ENCODE measurements at places on chromosomes 1 and 21. TPM values are rescaled to one million over a fixed set of nuclear protein-coding genes. Genes with fewer than 3 reads are reported as not detected.

AMPD1 gene
- not detected for total RNA-seq

BNIPL gene
- 0.91 TPM for total RNA-seq

MIXL1 gene
- total RNA-seq = 1.5 TPM

NCAM2 gene
- 0.60 TPM for total RNA-seq

DNA sequence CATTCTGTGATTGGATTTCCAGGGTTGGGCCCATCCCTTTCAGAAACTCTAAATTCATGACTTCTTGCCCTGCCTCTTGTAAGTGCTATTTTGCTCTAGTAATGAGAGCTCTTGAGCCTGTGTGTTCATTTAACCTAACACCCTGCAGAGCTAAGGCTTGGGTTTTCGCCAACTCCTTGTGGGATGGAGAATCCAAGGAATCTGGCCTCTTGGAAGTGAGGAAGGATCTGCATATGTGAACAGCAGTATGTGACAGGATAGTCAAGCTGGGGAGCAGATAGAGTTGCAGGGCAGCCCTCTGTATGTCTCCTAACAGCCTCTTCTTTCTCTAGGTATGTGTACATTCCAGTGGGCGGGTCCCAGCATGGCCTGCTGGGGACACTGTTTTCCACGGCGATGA lies 258.9 kb downstream of the HHAT start:
- no peak for DNase-seq

GRCh38 chr21:30206551-30207251 lies 9.2 kb downstream of the CLDN8 start:
- DNase-seq = no peak

DNA sequence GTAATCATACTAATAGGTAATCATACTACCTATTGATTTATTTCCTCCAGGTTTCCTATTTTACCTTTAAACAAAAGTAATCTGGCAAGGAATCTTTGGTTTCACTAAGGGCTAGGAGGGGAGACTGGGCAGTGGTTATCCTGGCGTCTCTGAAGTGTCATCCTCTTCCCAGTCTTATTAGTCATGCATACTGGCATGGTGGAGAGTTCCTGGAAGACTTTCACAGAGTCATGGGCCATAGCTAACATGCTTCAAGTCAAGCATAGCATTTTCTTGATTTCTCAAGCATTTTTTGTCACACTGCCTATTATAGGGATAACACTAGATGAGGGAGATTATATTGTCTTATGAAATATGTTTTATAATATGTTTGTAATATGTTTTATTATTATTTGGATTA lies 64.0 kb upstream of the ASB17 start:
- DNase-seq = no peak

Measured in progenitor cell of endocrine pancreas (in vitro differentiated cells).